ENCODE measurements at places on chromosomes 1 and 21. TPM values are rescaled to one million over a fixed set of nuclear protein-coding genes. Genes with fewer than 3 reads are reported as not detected.

- H3K27ac ChIP-seq, result no peak overlapping the region
- no peak for DNase-seq
These were observed 67.9 kb upstream of the PUM1 start for GRCh38 chr1:31133368-31133767.

- H3K4me1 ChIP-seq, result peaks cover 2% of the 10 kb centered on the region
- no peak overlapping the region for H3K4me3 ChIP-seq
- H3K27ac ChIP-seq, result no peak overlapping the region
- no peak for DNase-seq
- H3K36me3 ChIP-seq, result no peaks in the 10 kb centered on the region
These were observed 158.0 kb downstream of the CENPF start for GRCh38 chr1:214761030-214761429.

GRCh38 chr1:20573987-20574386 lies 14.9 kb upstream of the CDA start:
- no peaks in the 10 kb centered on the region for H3K4me1 ChIP-seq
- no peaks in the 10 kb centered on the region for H3K27me3 ChIP-seq
- H3K27ac ChIP-seq, result no peak overlapping the region

DNA sequence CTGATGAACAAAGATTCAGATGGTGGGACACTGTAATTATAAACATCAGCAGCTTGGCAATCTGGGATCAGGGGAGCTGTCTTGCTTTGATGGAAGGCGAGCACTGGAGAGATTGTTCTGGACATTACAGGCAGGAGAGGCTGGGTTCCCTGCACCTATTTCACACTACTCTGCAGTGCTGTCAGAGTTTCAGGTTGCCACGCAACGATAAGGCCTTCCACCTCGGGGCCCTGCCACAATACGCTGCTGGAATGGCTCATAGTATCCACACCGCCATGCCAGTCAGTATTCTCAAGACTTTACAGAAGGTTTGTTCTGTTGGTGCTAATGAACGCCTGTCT lies 96.8 kb downstream of the GLIS1 start:
- no peaks in the 10 kb centered on the region for H3K4me1 ChIP-seq
- no peaks in the 10 kb centered on the region for H3K36me3 ChIP-seq
- H3K27ac ChIP-seq, result no peak overlapping the region
- no peak for DNase-seq
- H3K27me3 ChIP-seq, result no peaks in the 10 kb centered on the region

GRCh38 chr1:41807390-41807789 lies 111.3 kb downstream of the HIVEP3 start:
- no peak for DNase-seq
- H3K4me1 ChIP-seq, result peaks cover 29% of the 10 kb centered on the region
- H3K27ac ChIP-seq, result no peak overlapping the region
- no peaks in the 10 kb centered on the region for H3K27me3 ChIP-seq
- no peaks in the 10 kb centered on the region for H3K36me3 ChIP-seq

DNA sequence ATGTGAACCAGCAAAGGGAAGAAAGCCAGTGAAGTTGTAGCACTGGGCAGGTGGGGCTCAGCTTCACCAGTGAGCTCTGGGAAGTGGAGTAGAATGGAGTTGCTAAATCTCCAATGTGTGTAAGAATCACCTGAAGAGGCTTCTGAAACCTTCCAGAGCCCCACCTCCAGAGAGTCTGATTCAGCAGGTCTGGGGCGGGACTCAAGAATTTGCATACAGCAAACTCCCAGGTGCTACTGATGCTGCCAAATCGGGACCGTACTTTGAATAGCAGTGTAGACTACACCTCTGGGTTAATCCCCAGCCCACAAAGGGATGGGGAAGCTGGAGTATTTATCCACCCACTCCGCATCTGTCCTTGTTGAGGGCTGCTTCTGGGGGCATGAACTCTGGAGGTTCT lies 154.3 kb downstream of the IGSF21 start:
- peaks cover 95% of the 10 kb centered on the region for H3K4me1 ChIP-seq
- H3K27ac ChIP-seq, result peak overlapping the region; percentile 88
- peak; percentile 91 for DNase-seq
- no peaks in the 10 kb centered on the region for H3K36me3 ChIP-seq

Gene DIO1
- total RNA-seq, result not detected

Gene LAMC2
- not detected for total RNA-seq
